ENCODE measurements at places on chromosomes 5 and 9.

GRCh38 chr5:72018143-72018803, 89.0 kb upstream of the MAP1B start:
- peaks cover 14% of the 10 kb centered on the region for H3K27me3 ChIP-seq
- no peak overlapping the region for H3K4me3 ChIP-seq
- H3K27ac ChIP-seq: no peak overlapping the region
- DNase-seq: peak; percentile 71
- H3K4me1 ChIP-seq: no peaks in the 10 kb centered on the region

GRCh38 chr9:2029666-2030170, 14.6 kb downstream of the SMARCA2 start:
- H3K27me3 ChIP-seq: no peaks in the 10 kb centered on the region
- no peak for DNase-seq
- H3K36me3 ChIP-seq: no peaks in the 10 kb centered on the region
- no peak overlapping the region for H3K27ac ChIP-seq

GRCh38 chr9:83800236-83801033, 17.1 kb downstream of the GKAP1 start:
- H3K36me3 ChIP-seq: no peaks in the 10 kb centered on the region
- no peak for DNase-seq
- no peak overlapping the region for H3K4me3 ChIP-seq
- no peak overlapping the region for H3K27ac ChIP-seq
- H3K4me1 ChIP-seq: no peaks in the 10 kb centered on the region

DNA sequence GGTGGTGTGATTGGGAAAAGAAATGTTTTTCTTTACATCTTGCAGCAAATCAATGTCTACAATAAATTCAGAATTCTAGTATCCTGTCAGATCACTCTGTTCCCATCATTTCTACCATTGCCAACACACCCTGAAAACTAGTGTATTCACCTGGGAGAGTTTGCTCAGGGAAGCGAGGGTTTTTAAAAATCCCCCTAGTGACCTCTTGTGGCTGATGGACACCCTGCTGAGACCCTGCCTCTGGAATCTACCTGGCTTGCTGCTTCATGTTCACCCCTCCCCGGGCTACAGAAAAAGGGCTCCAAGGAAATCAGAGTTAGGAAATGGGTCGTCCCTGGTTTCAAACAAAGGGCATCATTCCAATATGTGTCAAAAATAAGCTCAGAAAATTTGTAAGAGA, 21.4 kb upstream of the ALDOB start:
- H3K27me3 ChIP-seq: no peaks in the 10 kb centered on the region
- no peaks in the 10 kb centered on the region for H3K4me1 ChIP-seq
- H3K27ac ChIP-seq: no peak overlapping the region
- DNase-seq: no peak
